ENCODE measurements at places on chromosomes 3 and 15.

DNA sequence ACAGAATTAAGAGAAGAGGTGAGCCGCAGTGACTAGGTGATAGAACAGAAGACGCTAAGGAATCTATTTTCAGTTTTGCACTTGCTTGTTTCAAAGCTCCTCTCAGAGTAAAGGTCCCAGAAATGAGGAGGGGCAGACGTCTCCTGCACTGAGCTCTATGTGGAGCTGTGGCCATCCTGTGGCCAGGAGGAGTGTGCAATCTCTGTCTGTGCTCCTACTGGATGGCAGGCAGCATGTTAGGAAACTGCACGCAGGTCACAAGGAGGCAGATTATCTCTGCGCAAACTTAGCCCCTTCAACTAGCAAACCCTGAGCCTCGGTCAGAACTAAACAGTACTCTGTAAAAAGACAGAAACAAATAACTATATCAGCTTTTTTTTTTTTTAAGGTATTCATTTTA, 31.1 kb upstream of the PPIB start:
- DNase-seq: no peak

- no peak for DNase-seq
Measured at GRCh38 chr3:24410860-24411259, 83.8 kb downstream of the THRB start.

DNA sequence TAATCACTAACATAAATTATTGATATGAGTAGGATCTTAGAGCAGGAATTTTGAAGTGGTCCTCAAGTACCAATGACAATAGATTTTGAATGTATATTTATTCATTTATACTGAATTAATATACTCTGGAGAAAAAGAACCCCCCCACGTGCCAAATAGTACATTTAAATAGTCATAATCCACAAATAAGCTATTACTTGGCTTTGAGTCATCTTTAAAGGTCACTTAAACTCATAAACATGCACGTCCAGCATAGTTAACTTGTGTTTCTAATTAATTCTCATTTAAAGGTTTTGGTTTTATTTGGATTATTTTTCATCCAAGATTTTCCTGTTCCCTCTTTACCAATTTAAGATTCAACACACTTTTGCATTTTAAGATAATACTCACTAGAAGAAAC, 35.1 kb downstream of the FGF7 start:
- no peak for DNase-seq

DNA sequence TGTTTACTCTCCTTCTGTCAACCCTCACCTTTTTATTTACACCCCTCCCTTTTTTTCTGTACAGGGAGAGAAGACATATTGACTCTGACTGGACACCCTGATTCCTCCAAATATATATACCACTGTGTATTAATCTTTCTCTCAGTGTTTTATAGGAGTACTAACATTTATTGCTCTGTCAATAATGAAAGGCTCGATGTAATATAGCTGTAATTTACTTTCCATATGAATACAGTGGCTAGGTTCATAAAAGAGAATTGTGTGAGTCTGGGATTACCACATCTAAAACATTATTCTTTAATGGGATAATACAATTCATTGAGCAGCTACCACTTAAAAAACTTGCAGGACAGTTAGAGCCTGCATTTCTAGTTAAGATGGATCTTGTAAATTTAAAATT, 194.3 kb downstream of the SV2B start:
- DNase-seq: no peak

DNA sequence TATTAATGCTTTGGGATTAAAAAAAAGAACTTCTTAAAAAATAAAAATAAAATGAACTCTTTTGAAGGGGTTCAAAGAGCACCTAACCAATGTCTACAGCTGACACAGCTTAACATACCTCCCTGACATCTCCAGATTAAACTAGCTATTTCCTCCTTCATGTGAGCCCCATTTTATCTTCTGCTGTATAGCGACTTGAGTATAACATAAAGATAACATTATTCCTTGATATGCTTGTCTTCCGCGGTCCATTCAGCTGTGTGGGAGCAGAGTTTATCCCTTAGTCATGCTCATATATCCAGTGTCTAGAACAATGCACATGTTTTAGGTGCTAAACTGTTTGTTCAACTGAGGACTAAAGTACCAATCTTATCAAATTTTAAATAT, 7.8 kb upstream of the CHRM5 start:
- DNase-seq: no peak

- DNase-seq: no peak
Measured at GRCh38 chr15:80736560-80736959, 41.5 kb downstream of the ABHD17C start.

- no peak for DNase-seq
Measured at GRCh38 chr3:184338511-184338945, 1.1 kb downstream of the FAM131A start.

DNA sequence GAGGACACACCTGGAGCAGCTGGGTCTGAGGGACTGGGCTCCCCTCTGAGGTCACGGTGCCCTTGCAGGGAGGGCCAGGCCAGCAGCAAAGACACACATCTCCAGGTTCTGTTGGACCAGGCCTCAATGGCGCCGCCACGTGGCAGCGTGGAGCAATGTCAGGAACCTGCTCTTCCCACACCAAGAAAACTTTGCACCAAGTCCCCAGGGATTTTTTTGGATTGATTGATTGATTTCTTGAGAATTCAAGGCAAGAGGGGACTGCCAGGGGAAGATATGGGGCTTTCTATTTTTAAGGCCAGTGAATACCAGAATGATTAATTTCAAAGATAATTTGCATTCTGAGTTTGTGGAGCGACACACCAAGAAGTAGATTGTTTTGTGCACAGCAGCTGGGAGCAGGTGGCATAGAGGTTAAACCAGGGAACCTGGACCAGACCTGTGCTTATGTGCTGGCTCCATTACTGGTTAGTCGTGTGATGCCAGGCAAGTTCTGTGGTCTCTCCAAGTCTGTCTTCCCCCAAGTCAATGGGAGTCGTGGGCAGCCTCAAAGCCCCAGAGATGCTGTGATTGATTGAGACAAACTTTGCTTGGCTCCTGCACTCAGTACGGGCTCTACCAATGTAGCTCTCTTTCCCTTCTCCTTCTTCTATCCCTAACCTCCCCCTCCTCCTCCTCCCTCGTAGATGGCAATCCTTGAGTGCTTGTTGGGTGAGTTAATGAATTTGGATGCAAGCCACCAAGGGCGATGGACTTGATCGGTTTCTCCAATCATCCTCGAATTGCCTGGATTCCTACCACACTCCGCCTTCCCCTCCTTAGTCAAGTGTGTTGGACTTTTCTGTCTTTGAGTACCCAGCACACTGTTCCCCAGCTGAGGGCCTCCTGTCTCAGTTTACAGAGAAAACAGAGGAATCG, 96.2 kb upstream of the TRPM1 start:
- no peak for DNase-seq

DNA sequence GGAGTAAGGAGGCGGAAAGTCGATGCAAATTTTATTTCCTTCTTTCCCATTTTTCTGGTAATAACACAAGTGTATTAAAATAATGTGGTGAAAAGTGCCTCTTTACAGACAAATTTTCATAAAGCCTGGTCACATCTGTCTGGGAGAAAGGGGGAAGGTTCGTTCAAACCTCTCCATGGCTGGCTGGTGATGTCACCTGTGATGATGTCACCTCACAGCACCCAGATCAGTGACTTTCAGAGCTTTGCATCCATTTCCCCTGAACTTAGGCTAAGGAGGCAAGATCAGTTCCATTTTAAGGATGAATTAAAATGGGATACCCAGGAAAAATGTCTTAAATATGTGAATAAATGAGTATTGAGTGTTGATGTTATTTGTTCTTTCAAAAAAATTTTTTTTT, 34.1 kb downstream of the ATP10A start:
- DNase-seq: no peak

GRCh38 chr15:61871926-61872522, 188.2 kb downstream of the VPS13C start:
- no peak for DNase-seq

DNA sequence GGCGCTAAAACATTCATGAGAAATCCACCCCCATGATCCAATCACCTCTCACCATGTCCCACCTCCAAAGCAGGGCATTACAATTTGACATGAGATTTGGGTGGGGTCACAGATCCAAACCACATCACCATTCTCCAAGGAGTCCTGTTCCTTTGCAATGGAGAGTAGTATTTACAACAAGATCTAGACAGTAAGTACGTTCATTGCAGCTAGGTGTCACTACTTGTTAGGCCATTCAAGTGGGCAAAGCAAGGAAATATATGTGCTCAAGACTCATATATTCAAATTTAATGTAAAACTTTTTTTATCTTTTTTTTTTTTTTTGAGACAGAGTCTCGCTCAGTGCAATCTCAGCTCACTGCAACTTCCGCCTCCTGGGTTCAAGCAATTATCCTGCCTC, 79.3 kb downstream of the AQP9 start:
- DNase-seq: no peak

DNA sequence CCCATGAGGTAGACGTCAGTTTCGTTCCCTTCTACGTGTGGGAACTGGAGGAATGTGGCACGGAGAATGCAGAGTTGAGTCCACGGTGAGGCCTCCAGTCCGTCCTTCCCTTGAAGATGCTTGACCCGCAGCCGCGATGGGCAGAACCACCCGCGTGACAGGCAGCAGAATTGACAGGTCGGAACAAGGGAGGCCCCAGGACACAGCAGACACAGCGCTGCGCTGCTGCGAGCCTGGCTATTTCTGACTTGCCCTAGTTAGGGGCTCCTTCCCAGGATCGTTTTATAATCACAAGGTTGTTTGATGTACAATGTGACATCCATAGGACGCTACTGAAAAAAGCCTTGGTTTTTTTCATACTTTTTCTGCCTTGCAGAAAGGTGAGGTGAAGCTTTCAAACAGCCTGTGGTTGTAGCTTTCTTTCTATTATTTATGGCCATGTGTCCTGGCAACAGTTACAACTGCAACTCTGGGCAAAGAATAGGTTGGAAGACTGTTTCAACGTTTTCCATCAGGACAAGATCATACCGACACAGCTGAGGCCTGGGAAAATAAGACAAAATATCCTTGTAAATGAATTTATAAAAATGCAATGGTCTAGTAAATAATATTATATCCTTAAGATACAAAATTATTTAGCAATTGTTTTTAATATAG, 9.6 kb upstream of the TMEM41A start:
- DNase-seq: no peak

DNA sequence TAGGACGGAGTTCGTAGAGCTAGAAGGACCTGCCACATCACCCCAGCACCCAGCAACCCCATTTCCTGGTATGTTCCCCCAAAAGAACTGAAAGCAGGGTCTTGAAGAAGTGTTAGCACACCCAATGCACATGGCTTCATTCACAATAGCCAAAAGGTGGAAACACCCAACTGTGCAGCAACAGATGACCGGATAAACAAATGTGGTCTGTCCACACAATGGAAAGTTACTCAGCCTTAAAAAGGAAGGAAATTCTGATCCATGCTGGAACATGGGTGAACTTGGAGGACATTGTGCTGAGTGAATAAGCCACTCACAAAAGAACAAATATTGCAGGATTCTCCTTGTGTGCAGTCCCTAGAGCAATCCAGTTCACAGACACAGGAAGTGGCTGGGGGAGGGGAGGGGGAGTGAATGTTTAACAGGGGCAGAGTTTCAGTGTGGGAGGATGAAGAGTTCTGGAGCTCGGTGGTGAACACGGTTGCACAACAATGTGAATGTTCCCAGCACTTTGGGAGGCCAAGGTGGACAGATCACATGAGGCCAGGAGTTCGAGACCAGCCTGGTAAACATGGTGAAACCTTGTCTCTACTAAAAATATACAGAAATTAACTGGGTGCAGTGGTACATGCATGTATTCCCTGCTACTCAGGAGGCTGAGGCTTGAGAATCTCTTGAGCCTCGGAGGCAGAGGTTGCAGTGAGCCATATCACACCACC, 157.5 kb downstream of the NUP210 start:
- DNase-seq: no peak

DNA sequence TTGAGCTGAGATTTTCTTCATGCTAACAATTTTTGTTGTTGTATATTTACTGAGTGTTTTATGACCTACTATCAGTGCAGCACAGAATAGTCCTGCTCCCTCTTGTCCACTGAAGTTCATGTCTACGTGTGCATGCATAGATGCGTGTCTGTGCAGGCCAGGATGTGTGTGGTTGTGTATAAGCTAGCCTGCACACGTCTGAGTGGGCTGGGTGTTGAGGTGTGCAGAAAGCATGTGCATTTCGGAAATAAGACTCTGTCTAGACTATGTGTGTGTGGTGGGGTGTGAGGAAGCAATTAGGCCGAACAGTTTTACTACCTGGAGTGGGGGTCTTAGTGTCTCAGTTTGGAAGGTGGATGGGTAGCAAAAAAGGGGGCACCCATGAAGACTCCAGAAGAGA, 39.2 kb downstream of the ATP2B2 start:
- no peak for DNase-seq
